ENCODE measurements at places on chromosomes 7 and 10. TPM values are rescaled to one million over a fixed set of nuclear protein-coding genes. Genes with fewer than 3 reads are reported as not detected.

CRYGN gene
- not detected for total RNA-seq

ELOVL3 gene
- 0.14 TPM for total RNA-seq

DNA sequence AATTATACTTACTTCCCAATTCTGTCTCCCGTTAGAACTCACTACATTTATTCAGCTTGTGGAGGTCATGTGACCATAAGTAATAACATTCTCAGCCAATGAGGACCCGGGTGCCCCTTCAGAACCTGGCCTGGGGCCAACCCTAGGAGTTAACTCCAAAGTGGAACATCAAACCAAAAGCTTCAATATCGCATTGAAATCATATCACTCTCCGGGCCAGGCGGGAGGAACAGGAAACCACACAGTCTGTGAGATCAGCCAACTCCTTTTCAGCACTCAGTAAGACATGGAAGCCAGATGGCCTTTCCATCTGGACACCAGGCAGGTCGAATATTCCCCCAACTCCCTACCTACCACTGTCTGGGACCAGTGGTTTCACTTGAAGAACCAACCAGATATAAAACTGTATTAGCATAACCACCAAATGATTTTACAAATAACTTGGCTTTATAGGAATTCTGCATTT lies 5.5 kb downstream of the CREB3L2 start:
- DNase-seq = peak; percentile 63

GRCh38 chr7:17302575-17303142 lies 4.2 kb downstream of the AHR start:
- peak; percentile 57 for DNase-seq

GRCh38 chr7:78620920-78621319 lies 822.3 kb downstream of the PHTF2 start:
- DNase-seq = no peak

- DNase-seq = no peak
These were observed 182.4 kb downstream of the SEM1 start for GRCh38 chr7:96527133-96527827.

DNA sequence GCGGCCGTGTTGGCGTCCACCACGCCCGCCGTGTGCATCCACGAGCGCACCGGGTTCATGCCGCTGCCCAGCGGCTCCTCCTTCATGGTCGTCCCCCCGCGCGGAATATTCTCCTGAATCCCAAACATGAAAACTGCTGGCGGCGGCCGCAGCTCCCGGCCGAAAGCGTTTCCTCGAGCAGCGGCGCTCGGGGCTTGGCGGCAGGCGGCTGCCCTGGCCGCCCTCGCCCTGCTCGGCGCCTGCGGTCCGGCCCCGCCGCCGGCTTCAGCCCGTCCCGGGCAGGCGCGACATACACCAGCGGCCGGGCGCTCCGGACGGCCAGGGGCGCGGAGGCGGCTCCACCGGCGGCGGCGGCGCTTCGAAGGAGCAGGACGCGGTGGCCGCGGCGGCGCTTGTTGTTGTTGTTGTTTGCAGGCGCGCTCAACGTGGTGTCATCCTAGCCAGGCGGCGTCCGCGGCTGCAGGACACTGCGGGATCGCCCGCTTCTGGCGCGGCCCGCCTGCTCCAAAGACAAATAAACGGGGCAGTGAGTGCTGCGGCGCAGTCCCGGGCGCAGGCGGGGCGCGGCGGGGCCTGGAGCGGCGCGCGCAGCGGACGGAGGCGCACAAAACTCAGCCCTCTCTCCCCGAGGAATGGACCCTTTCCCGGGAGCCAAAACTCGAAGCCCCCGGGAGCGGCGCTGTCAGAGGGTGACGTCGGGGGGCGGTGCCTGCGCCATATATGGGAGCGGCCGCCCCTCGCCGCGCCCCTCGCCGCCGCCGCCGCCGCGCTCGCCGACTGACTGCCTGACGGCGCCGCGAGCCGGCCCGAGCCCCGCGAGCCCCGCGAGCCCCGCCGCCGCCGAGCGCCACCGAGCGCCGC lies at the start of gene EBF3:
TSS of gene EBF3 (minus strand) at position 634 of the 861 bp plus-strand sequence. CDS start at position 128, 506 bp downstream.
- peak; percentile 81 for DNase-seq

DNA sequence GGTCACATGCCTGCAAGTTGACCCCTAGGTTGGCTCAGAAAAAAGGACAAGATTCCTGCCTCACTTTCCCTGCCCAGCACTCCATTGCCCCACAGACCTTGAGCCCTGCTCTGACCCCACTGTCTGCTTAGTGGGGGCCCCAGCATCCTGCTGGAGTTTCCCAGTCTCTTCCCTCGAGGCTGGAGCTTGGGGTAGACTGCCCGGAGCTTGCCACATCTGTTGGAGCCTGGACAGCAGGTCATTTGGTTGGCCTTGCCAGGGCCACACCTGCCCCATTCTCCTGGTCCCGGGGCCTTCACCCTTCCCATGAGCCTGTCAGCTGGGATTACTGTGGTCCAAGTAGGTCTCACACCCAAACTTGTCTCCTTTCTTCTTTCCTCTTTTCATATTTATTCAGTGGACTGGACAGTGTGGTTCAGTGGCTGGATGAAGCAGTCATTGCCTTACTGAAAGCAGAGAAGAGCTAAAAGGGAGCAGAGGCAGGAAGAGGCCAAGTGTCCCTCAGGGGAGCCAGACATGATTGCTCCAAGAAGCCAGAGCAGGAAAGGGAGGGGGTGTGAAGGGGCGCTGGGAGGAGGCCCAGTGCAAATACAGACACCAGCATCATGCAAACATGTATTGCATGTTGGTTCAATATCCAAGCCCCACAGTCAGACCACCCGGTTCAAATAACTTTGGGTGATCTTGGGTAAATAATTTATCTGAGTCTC lies 56.2 kb upstream of the CACUL1 start:
- no peak for DNase-seq

GRCh38 chr10:113241599-113242360 lies 291.7 kb downstream of the TCF7L2 start:
- DNase-seq = no peak

SPDYE2 gene
- not detected for total RNA-seq

DNA sequence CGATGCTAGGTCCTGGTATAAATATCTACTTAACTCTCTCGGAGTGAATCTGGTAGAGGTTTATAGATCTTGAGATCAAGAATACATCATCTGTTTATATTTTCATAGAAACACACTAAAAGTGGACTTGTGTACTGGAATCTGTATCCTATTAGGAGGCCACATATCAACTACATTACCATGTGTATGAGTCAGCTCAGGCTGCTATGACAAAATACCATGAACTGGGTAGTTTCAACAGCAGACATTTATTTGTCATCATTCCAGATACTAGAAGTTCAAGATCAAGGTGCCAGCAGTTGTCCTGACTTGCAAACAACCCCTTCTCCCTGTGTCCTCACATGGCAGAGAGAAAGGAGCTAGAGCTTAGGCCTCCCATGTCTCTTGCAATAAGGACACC lies 113.9 kb upstream of the PFKP start:
- no peak for DNase-seq

DNA sequence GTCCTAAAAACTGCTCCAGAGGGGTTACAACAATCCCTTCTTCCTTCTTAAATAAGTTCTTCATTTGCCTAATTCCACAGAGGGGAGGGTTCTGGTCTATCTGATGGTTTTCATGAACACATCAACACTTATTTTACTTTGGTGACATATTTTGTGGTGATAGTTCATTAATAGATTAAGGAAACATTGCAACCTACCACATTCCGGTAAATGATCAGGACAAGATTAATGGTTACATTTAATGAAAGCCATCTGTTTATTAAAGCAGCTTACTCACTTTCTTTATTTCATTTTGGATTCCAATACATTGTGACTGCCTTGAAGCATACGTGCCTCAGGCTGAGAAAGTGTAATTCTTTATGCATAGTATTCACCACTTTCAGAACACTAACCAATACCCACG lies 101.0 kb downstream of the SKIDA1 start:
- no peak for DNase-seq
